ENCODE measurements at places on chromosomes 13 and 19.

DNA sequence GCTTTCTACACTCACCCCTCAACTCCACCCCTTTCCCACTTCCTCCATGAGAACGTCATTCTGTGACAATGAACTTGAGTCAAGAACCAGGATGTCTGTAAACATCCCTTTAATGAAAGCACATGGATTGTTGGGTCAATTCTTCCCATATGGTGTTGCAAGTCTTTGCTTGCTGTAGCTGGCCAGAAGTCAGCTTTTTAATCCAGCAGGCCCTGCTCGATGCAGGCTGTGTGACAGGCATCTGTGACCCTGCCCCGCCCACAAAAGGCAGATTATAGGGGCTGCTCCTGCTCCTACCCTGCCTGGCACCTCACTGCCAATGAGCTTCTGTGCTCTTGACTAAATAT is 78.0 kb downstream of the STARD13 start:
- DNase-seq, result no peak

GRCh38 chr19:3990815-3991117 is 5.5 kb upstream of the EEF2 start:
- no peak for DNase-seq

- no peak for DNase-seq
These were observed 6.3 kb upstream of the C2CD4C start for GRCh38 chr19:415292-415691.

GRCh38 chr13:111156421-111156820 is 41.3 kb downstream of the ARHGEF7 start:
- DNase-seq, result no peak

DNA sequence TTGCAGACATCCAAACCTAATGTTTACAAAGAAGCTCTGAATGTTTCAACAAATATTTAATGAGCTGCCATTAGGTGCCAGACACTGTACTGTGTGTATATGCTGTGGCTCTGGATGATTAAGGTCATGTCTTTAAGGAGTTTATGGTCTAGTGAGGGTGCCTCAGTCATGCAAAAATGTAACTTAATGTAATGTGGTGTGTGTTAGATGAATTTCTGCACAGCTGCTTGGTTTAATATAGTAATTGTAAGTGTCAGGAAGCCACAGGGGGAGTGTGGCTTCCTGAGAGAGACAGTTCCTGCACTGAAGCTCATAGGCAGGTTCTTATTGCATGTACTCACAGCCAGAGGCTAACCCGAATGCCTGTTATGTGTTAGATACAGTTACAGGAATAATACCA is 43.3 kb downstream of the SPATA13 start:
- no peak for DNase-seq

DNA sequence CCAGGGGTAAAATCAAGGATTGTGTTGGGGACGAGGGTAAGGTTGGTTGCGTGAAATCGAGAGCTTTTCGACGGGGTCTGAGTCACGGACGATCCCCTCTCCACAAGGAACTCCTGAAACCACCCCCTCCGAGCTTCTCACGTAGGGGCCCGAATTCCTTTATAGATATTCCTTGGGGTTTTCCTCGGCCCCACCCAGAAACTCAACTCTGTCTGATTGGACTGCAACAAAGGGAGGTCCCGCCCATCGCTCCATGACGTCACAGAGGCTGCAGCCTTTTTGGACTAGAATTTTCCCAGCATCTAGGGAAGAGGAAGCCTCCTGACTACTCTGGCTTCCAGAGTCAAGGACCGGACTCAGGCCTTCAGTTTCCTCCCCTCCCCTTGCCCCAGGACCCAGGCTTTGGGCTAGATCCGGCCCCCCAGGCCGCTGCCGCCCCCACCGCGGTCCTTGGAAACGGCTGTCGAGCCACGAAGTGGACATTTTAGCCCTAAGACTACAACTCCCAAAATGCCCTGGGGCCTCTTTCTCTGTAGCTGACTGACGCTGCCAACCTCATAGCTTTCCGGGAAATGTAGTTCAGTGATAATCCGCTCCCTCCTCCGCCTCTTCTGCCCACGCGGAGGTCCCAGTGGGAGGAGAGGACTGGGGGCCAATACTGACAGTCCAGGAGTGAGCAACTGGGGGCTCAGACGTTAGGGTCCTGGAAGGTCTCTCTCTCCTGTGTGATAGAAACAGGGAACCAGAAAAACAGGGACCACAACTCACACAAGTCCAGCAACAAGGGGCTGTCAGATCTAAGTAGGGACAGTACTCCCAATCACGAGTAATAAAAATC is at the start of gene IZUMO1:
IZUMO1 (minus strand) TSS at position 172 of the 838 bp plus-strand sequence. CDS start 1,050 bp downstream, outside the sequence.
- peak; percentile 69 for DNase-seq

- DNase-seq, result no peak
These were observed 10.6 kb downstream of the AKAP8 start for GRCh38 chr19:15368798-15369593.

DNA sequence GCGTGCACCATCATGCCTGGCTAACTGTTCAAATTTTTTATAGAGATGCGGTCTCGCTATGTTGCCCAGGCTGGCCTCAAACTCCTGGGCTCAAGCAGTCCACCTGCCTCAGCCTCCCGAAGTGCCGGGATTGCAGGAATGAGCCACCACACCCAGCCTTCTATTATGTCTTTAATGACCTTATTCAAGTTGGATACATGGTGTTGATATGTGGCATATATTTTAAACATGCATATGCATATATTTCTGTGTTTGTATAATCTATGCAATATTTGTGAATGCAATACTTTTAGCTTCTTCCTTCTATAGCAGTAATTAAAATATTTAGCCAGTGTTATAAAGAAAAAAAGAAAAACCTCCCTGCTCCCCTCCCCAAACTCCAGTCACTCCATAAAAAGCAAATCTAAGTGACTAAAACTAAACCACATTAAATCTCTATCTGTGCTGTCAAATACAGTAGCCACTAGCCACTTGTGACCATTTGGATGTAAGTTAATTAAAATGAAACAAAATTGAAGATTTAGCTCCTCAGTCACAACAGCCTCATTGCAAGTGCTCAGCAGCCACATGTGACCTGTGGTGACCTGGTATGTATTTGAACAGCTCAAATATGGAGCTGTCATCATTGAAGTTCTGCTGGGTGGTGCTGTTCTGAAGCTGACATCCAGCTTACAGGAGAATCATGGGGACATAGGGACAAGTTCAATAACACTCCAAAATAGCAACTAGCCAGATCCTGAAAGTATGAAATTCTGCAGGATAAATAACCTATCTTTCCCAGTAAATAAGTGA is 27.4 kb downstream of the FCGBP start:
- DNase-seq, result no peak
